ENCODE measurements at places on chromosomes 2 and 18.

- no peak for DNase-seq
Measured at GRCh38 chr2:240106765-240107476, 29.2 kb downstream of the COPS9 start.

DNA sequence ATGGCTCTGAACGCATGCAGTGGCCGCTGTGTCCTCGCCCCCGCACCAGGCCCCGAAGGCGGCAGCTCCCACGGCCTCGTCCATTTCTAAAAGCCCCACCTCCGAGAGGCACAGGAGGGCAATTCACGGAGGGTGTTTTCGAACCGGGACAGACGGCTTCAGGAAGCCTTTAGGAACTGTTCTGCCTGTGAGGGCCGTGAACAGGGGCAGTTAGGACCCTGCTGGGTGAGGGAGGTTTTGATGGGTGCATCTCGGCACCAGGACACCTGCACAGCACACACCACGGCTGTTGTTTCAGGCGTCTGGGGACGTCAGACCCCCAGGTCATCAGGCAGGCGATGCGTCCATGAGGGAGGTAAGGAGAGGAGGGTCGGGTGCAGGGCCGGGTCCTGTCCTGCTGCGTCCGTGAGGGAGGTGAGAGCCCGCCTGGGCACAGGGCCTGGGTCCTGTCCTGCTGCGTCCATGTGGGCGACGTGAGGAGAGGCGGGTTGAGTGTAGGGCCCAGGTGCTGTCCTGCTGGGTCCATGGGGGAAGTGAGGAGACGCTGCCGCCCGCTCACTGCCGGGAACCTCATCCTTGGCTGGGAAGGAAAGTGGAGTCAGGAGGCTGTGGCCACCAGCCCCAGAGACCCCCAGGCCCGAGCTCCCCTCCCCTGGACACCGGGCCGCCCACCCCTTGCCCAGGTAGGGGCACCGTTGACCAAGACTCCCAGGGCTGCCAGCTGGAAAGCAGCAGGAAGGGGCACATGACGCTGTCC is 25.5 kb upstream of the KCNG2 start:
- DNase-seq, result no peak

- no peak for DNase-seq
Measured at GRCh38 chr18:31410716-31411483, 34.3 kb downstream of the DSG4 start.

- DNase-seq, result no peak
Measured at GRCh38 chr2:6986912-6987361, 69.7 kb downstream of the RNF144A start.

- DNase-seq, result no peak
Measured at GRCh38 chr2:150391779-150392178, 95.7 kb downstream of the RND3 start.

DNA sequence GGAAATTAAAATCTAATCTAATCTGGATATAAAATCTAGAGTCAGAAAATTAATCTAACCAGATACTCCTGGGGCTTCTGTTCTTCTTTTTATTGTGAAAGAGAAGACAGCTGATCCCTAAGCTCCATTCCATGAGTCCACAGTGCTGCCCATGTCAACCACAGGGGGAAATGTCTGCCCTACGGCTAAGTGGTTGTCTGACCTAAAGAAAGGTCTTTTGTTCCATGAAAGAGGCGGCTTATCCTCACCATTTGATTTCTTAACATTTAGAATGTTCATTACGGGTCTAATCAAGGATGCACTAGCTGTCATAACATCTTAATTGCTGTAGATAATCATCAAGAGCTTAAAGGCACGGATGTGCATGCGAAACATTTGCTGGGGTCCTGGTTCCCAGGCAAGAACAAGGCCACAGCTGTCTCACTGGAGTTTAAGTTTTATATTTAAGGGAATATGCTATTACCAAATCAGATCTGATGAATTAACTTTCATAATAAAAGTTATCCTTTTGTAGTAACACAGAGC is 162.6 kb downstream of the PAX3 start:
- no peak for DNase-seq

DNA sequence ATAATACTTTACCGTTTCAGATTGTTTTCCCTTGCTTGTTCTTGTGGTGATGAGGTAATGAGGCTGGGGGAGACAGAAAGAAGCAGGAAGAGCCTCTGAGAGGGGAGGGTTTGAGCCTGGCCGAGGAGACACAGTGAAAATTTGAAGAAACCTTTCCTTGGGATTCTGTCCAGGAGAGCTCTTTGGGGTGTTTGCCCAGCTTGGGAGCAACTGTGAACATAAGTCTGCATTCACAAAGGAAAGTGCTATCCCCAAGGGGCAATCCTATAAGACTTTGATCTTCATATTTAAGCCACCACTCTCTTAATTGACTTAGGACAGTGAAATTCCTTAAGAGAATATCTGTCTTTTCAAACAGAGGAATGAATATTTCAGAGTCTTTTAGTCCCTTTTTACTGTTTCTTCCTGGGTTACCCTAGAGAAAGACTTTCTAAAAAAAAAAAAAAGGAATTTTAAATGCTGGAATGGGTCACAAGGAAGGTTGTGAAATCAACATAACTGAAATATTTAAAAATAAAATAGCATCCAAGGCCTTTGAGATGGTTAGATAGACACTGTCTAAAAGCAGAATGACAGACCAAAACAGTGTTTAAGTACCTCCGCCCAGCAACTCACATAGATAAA is 52.5 kb upstream of the STAM2 start:
- no peak for DNase-seq

- no peak for DNase-seq
Measured at GRCh38 chr2:96396095-96396494, 60.5 kb downstream of the NCAPH start.

GRCh38 chr2:95552911-95553310 is 38.9 kb upstream of the TRIM43 start:
- DNase-seq, result no peak

DNA sequence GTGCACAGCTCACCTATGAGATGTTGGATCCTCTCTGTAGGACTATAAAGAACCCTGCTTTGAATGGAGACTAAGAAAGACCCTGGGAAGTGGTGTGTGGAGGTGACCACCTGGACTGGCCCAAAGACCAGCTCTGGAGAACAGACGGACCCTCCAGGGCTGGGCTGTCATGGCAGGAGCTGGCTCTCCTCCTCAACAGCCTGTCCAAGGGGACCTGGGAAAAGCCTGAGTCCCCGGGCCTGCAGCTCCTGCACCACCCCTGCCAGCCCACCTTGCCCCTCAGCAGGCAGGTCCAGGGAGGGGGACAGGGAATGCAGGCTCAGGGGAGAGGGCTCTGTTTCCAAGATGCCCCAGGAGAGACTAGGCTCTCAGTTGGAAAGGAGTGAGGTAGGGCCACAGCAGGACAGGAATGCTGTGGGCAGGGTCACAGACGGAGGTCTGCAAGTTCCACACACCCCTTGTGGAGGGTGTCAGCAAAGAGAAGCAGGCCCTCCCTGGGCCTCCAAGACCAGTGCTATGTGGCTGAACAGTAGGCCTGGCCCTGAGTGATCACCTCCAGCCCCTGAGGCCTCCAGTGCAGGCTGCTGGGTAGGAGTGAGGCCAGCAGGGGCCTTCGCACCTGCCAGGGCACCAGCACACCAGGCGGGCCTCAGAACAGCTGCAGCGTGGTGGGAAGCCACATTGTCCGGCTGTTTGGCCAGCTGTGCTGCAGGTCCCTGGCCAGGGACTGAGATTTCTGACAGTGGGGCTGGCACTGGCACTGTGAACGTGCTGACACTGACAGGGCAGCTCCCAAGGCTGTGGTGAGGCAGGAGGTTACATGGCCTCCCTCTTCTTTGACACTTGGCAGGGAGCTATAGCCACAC is 86.4 kb upstream of the OTOS start:
- no peak for DNase-seq

DNA sequence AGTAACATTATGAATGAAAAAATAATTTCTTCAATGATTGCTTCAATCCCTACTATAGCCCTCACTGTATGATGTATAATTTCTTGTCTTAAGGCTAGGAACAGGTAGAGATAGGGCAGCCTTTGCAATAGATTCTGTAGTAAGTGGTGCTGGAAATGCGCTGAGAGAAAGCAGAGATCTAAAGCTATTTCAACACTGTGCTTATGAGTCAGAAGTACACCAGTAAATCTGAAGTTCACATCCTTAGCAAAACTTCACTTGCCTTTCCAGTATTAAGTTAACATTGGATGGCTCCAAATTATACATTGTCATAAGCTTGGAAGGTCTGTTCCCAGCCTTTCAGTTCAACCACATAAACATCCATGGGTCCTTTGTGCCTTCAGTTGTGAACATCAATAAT is 178.2 kb upstream of the EPHA4 start:
- DNase-seq, result no peak

DNA sequence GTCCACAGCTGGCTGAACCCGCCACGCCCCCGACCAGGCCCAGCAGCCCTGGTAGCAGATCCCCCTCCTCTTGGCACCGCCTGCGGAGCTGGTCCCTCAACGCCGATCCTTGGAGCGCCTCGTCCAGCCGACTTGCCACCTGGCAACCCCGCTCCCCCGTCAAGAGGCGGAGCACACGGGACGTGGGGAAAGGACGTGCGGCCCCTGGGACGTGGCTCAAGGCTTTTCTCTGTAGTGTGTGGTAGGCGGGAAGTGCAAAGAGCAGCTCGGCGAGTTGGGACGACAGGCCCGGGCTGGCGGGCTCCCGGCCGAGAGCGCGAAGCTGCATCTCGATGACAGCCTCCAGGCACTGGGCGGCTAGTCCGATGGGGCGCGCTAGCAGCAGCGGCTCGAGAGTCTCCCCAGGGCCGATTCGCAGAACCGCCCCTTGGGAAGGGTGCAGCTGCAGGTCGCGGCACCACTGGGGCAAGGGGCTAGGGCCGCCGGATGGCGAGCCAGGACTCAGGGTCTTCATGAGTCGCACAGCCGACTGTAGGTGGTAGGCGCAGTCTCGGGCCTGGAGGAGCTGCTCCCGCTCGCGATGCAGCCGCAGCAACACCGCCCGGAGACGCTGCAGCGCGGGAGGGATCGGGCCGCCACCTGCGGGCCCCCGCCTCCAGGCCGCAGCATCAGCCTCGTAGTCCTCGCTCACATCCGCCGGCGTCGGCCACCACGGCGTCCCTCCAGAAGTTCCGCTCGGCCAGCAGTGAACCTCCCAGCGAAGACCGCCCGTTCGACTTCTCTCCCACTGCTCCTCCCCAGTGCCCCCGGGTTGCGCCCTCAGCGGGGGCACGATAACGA is 617 bp downstream of the CCDC142 start:
- DNase-seq, result no peak

DNA sequence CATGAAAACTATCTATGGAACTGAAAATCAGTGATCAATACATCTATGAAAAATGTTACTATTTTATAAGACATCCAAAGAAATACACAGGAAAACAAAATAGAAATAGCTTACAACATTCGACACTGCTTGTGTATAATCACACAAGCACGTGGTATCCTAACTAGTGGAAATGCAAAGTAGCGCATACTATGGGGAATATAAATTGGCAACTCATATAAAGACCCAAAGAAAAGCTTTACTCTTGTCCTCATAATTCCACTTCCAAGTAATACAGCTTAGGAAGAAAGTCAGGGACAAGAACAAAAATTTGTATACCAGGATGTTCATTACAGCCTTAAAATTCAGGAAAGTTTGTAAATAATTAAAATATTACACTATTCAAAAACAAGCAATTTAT is 384.6 kb downstream of the NRXN1 start:
- no peak for DNase-seq

DNA sequence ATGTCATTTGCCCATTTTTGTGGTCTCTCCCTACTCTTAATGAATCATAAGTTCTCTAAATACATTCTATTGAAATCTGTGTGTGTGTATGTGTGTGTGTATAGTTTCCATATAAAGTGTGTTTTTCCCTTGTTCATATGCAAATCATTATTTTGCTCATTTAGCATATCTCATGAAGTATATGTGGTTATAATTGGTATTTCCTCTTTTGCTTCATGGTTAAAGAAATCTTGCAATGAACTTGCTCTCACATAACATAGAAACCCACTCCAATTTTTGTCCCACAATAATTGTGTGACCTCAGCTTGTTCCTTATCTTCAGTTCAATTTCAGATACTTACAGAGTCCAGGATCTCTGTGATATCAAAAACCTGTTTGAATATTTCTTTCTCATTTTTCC is 1.2 kb downstream of the CPO start:
- no peak for DNase-seq

- DNase-seq, result no peak
Measured at GRCh38 chr2:69863298-69863697, 30.5 kb upstream of the SNRNP27 start.

GRCh38 chr2:96528006-96528699 is 8.4 kb upstream of the ARID5A start:
- DNase-seq, result no peak

DNA sequence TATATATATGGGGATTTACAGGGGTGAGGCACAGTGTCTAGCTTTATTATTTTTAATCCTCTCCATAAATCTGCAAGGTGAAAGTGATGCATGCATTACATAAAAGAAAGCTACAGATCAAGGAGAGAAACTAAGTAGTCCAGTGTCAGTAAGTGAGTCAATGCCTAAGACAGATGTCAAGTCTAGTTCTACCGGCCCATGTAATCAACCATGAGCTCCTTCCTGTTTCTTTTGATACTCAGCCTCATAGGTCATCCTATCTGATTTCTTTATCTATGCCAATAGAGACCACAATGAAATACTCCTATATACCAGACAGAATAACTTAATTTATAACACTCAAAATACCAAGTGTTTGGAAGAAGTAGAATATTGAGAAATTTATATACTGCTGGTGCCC is 20.2 kb upstream of the GYPC start:
- no peak for DNase-seq

GRCh38 chr2:71048096-71048495 is 20.4 kb upstream of the NAGK start:
- DNase-seq, result no peak

DNA sequence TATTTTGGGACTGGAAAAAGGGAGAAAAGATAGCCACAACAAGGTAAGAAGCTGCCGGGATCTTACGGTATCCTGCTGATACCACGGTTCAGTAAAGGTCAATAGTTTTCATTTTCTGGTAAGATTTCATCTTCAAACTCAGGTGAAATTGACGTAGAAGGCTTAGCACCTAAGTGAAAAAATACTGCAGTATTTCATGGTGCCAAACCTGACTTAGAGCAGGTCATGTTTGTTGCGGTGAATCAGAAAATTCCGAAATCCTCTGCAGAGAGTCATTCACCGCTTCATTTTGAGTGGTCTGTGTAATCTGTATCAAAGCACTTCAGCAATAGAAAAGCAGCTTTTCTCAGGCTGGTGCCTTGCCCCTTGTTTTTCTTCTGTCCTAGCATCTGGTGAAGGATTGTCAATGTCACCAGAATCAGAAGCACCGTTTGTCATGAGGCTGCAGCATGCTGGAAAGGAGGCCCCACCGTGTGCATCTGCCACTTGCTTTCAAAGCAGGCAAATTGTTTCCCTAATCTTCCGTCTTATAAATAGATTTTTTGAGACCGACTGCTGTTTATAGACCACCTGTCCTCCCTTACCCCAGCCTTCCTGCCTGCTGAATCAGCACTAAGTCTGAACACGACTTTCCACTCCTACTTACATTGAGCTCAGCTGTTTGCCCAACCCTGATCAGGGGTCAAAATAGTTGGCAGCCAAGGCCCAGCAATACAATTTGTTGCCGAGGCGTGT is 156.3 kb downstream of the EML6 start:
- DNase-seq, result no peak

GRCh38 chr2:85858841-85859240 is 29.9 kb downstream of the ST3GAL5 start:
- DNase-seq, result no peak

GRCh38 chr18:53486296-53486695 is 738.2 kb downstream of the MBD2 start:
- no peak for DNase-seq

All from cortex of kidney (tissue), 1 donor.